ENCODE measurements at places on chromosomes 7 and 10.

DNA sequence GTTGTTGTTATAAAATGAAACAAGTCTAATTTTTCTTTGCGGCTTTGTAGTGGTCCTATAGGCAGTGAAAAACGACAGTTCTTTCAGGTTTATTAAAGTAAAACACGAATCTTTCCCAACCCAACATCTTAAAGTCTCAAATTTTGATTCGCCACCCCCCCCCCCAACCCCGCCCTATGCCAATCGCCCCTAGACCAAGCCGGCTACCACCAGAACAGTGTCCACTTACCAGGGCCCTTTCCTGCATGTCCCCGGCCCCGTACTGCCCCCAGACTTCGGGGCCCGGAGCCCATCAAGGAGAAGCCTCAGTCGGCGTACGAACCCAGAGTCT is 335 bp upstream of the CHCHD1 start:
- no peak for DNase-seq

DNA sequence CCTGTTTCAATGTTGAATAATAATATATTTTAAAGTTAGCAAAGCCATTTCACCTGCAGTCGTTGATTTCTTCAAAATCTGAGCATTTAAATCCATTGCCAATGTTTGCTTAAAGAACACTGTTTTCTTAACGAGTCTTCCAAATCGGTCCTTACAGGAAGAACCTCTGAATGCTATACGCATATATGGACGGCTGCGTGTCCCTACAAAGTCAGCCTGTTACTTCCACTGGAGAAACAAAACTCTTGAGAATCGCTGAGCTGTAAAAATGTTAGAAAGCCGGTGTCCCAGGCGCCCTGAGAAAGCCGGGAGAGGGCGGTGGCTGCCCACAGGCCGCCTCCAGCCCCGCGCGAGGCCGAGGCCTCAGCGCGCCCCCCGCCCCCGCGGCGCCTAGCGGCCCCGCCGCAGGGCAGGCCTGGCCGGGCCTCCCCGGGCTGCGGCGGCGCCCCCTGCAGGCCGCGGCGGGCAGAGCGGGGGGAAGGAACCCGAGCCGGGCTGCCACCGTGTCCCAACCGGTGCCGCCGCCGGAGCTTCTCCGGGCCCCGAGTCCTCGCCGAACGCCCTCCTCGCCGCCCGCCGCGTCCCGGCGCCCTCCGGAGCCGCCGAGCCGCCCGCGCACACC is at the start of gene FHIP2A:
FHIP2A (plus strand) TSS at position 488 of the 622 bp plus-strand sequence. CDS start 299 bp downstream, outside the sequence.
- peak; percentile 60 for DNase-seq

GRCh38 chr10:89301721-89302445 is at the start of gene IFIT2:
Gene IFIT2, plus strand, starts transcription at chr10:89302046. Its CDS starts 78 bp downstream, at chr10:89302124.
- DNase-seq = peak; percentile 78

GRCh38 chr10:5640501-5640900 is 25.9 kb downstream of the ASB13 start:
- no peak for DNase-seq

GRCh38 chr10:44922796-44923545 is 11.8 kb downstream of the TMEM72 start:
- DNase-seq = no peak

GRCh38 chr7:149690688-149691446 is 82.5 kb downstream of the ZNF467 start:
- DNase-seq = peak; percentile 85

- no peak for DNase-seq
Observed at GRCh38 chr7:122887848-122888247, 1.6 kb upstream of the CADPS2 start.

DNA sequence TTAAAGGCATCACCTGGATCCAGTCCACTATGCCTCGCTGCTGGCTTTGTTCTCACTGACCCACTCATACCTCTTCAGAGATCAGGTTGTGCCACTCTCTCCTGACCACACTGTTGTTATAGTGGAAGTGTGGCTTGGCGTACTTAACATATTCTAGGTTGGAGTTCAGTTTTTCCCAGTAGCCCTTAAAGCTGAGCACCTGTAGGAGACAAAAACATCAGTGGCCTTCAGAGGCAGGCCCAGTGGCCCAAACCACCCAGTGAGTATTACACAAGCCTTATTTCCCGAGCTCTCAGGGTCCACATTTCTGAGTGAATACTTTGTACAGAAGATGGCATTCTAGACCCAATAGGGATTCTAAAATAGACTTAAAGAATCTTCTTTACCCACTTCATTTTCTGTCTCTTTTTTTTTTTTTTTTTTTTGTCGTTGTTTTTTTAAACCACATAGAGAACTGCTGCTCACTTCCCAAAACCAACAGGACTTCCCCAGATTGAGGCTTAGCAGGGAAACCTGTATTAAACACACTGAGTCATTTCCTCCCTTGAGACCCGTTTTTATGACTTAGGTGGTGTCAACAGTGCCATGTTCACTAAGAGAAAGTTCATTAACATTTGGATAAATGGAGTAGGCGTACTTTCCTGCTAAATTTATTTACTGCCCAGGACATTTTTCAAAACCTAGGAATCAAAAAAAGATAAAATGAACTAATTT is 85.8 kb downstream of the GSAP start:
- DNase-seq = no peak

GRCh38 chr10:3693022-3693697 is 91.8 kb downstream of the KLF6 start:
- DNase-seq = peak; percentile 24

- no peak for DNase-seq
Observed at GRCh38 chr7:79060498-79060897, 393.0 kb downstream of the MAGI2 start.

DNA sequence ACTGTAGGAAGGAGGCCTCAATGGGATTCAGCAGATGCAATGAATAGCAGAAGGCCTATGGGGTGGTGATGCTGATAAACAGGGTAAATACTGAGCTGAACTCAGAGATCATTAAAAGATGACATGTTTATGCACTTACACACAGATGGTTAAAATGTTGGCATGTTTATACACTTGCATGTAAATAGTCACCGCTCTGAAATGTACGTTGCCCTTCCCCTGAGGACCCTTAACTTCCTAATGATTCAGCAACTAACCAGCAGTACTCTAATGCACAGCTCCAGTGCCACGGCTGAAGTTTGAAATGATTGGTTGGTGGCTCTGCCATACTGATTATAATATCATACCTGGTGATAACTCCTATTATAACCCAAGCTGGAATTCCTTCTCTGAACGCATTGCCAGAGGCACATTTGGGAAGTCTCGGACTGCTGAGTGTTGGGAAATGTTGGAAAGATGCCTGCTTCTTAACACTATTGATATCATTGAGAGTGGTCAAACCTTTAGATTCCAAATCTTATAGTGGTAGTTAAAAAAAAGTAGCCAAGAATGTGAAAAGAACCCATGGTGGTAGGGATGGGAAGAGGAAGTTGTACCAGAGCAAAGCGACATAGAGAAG is 3.7 kb upstream of the CAV1 start:
- DNase-seq = no peak

DNA sequence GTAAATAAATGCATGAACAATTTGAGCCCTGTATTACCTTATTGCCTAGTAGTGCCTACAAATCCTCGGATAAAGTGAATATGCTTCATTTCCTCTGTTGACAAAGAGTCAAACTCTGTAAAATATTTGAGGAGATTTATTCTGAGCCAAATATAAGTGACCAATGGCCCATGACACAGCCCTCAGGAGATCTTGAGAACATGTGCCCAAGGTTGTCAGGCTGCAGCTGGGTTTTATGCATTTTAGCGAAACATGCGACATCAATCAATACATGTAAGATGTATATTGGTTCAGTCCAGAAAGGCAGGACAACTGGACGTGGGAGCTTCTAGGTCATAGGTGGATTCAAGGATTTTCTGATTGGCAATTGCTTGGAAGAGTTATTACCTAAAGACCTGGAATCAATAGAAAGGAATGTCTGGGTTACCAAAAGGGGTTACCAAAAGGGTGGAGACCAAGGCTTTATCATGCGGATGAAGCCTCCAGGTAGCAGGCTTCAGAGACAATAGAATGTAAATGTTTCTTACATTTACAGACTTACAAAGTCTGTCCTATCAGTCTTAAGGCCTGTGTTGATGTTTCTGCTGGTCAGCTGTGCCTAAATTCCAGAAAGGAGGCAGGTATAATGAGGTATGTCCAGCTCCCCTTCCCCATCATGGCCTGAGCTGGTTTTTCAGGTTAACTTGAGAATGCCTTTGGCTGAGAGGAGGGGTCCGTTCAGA is 220.1 kb upstream of the FZD1 start:
- no peak for DNase-seq

- peak; percentile 80 for DNase-seq
Observed at GRCh38 chr10:99917963-99918825, 91.6 kb downstream of the DNMBP start.

- DNase-seq = peak; percentile 33
Observed at GRCh38 chr7:33040803-33041516, 21.6 kb downstream of the NT5C3A start.

- DNase-seq = peak; percentile 85
Observed at GRCh38 chr10:55146032-55146431, 345.0 kb upstream of the PCDH15 start.

- DNase-seq = peak; percentile 8
Observed at GRCh38 chr7:132991615-132992587, 90.0 kb downstream of the CHCHD3 start.

DNA sequence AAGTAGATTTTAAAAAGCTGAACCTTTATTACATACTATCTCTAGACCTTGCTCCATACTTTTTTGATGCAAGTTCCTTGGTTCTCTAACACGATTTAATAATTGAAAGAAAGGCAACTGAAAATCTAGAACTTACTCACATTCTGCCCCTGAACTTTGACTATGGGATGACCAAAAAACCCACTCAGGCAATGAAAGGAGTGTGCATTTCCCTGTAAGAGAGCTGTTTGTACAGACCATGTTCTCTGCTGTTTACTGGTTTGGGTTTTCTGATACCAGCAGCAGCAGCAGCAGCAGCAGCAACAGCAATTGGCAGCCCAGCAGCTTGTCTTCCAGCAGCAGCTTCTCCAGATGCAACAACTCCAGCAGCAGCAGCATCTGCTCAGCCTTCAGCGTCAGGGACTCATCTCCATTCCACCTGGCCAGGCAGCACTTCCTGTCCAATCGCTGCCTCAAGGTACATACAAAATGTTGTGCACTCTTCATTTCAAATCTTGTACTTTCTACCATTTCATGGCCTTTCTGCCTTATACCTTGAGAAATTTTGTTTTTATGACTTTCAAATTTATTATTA is 216.7 kb downstream of the FOXP2 start:
- DNase-seq = no peak

DNA sequence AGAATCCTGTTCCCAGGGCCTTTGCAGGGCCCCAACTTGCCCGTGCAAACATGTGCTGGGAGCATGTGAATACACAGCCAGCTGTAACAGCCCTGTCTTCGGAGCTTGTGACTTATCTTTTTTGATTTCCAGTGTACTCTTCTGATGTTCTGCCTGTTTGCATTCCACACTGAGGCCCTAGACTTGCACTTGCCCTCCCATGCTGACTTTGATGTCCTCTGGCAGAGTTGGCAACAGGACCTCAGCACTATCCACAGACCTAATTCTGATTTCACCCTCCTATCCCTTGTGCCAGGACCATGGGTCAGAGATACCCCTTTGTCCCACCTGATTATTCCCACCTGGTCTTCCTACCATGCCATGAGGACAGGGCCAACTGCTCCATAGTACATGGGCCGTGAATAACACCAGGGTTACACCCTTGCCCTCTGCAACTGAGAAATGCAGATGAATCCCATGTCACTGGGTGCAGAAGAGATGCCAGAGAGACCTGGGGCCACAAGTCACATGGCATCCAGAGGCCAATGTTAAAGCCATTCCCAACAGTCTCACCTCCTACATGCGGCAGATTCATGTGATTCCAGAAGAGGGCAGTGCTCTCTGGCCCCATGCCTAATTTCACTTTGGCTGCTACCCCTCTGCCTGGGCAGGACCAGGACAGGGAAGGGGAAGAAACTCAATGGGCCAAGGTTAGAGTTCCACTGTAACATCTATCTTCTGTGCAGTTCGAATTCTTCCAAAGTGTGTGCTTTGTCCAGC is 43.0 kb downstream of the SCRN1 start:
- peak; percentile 33 for DNase-seq

DNA sequence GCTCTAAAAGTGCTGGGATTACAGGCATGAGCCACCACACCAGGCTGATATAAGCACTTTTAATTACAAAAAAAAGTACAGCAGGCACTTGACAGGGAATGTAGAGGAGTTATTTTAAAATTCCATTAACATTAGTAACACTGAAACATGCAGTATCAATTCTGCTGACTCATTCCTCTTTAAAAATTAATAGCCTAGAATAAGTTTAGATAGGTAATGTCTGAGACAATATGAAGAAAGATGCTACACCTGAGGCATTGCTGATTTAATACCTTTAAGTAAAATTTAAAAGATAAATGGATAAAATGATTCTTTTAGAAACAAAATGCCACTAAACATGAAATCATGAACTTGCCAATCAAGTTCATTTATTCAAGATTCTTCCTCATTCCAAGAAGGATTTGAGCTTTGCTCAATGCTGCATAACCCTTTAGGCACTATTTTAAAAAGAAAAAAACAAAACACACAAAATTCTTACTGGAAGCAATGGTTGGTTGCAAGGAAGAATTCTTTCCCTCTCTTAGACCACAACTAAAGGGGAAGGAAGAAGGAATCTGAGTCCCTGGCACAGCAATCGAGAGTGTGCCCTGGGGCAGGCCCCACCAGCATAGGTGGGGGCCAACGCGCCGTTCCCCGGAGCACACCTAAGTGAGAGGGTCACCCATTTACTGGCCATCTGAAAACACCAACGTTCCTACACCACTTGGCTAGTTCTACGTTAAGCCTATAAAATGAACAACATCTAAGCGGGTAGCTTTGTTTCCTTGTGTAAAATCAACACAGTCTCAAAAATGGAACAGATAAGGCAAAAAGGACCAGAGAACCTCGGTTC is 26.6 kb downstream of the ESYT2 start:
- peak; percentile 41 for DNase-seq

- DNase-seq = no peak
Observed at GRCh38 chr7:82317257-82317721, 126.3 kb downstream of the CACNA2D1 start.

DNA sequence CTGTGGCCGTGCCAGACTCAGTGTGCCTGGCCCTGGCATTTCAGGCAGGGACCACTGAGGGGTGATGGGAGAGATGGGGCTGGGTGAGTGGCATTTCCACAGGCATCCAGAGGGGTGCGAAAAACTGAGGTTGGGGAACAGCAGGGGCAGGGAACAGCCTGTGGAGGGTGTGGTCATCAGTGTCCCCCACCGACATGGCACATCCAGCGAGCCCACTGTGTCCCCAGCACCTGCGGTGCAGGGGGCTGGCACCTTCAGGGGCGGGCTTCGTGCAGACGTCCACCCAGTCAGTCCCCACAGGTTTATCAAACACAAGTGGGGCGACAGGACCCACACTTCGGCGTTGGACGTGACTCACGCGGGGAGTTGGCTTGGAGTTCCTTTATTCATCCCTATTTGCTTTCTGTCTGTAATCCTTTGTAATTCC is 14.8 kb downstream of the CUX1 start:
- no peak for DNase-seq

DNA sequence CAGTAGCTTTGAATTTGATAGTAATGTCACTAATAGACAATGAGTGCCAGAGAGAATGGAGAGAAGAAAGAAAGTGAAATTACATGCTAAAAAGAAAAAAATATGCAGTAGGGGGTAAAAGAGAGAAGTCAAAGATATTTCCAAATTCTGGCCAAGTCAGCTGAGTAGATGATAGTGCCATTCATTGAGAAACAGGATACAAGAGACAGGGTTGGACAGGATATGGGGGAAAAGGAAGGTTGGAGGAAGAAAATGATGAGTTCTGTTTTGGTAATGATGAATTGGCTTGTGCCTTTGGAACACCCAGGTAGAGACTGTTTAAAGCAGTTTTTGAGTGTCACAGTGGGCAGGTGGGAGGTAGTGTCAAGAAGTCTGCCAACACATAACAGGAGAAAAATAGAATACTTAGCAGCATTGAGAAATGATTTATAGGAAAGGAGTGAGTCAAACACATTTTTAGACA is 78.3 kb downstream of the LRRC17 start:
- DNase-seq = no peak

GRCh38 chr10:78851647-78852046 is 217.1 kb upstream of the ZMIZ1 start:
- DNase-seq = no peak
